ENCODE measurements at places on chromosomes 2 and 18. TPM values are rescaled to one million over a fixed set of nuclear protein-coding genes. Genes with fewer than 3 reads are reported as not detected.

Gene CERS6
- 15.1 TPM for total RNA-seq

Gene APOB
- total RNA-seq = not detected

Gene ZNF521
- total RNA-seq = 7.6 TPM

GRCh38 chr2:107402330-107402729 lies 424.4 kb upstream of the RGPD4 start:
- peak; percentile 18 for DNase-seq

- DNase-seq = no peak
Observed at GRCh38 chr18:48689548-48689947, 150.7 kb downstream of the CTIF start.
